Regular cardiac myocyte (primary cell): ENCODE measurements at places on chromosomes 1 and 21. TPM values are rescaled to one million over a fixed set of nuclear protein-coding genes. Genes with fewer than 3 reads are reported as not detected.

Gene AMY1C
- not detected in 2 replicates for total RNA-seq

Gene PLEKHG5
- total RNA-seq = 16.9 and 23.0 TPM in 2 replicates

Gene HEYL
- 0.19 and 0.28 TPM in 2 replicates for total RNA-seq

Gene CLCA1
- total RNA-seq = not detected in 2 replicates
